ENCODE measurements at places on chromosomes 3 and 15.

DNA sequence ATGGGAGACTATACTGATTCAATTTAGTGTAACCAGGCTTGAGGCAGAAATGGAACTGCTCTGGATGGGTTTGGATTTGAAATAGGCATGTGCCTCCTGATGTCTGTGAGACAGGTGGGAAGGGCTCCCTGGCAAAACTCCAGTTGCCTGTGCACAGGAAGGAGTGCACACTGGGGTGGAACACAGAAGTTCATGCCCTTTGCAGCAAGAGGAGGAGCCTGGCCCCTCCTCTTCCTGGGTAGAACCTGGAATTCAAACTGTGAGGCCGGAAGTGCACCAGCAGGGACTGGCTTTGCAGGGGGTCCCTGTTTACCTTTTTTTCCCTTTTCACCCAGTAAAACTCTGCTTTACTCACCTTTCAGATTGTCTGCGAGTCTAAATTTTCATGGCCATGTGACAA is 99.9 kb downstream of the GMPS start:
- DNase-seq, result no peak

DNA sequence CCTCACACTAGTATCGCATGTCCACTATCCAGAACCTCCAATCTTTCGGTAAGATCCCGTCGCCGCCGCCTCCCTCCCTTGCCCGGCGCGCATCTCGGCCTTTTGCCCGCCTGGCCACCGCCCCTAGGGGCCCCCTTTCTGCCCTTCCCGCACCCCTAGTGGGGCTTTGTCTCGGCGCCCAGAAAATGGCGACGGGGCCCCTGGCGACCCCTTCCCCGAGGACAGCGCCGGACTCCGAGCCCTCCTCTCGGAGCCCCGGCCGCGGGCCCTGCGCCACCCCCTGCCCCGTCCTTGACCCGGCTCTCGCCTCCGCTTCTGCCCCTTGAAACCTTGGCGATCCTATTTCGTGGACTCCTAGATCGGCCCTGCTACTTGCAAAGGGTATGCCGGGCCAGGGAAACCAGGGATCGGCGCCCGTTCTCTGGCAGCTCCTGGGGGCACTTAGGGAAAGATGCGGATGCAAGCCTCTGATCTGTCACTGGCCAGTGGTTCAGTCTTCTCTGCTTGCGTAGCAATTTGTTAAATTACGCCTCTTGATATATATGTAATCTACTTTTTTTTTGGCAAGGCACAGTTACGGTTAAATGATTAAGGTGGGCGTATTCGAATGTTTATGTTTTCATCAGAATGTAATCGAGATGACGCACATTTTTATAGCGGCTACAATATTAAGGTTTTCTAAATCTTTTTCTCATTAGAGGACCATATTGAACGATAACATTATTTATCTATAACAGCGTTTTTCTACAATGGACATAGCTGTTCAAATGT is 603 bp downstream of the EIF1B start:
- DNase-seq, result peak; percentile 53

DNA sequence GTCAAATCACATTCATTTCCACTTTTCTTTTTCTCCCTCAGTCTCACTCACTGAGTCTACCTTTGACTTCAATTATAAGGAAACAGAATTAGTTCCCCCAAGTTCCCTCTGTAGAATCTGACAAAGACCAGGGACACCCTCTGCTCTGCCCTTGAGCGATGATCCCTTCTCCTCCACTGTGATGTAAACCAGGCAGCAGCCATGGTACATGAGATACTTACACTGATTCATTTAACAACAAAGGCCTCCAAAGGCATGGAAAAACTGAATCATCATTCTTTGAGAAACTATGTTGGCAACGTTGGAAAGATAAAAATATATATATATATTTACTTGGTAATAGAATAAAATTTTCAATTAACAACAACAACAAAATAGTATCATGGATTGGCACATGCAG is 84.1 kb downstream of the P3H2 start:
- DNase-seq, result no peak

DNA sequence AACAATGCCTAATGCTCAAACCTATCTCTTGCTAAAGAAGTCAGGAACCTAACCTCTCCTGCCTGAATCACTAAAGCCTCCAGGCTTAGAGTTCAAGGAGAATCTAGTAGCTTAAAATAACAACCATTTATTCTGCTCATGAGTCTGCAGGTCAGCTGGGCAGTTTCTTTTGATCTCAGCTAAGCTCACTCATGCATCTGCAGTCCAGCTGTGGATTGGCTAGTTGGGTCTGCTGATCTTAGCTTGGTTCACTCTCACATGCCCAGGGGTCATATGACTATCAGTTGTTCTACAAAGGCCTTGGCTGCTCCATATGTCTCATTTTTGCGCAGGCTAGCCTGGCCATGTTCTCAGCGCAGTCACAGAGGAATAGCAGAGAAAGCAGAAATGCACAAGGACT is 109.2 kb upstream of the STT3B start:
- peak; percentile 16 for DNase-seq

DNA sequence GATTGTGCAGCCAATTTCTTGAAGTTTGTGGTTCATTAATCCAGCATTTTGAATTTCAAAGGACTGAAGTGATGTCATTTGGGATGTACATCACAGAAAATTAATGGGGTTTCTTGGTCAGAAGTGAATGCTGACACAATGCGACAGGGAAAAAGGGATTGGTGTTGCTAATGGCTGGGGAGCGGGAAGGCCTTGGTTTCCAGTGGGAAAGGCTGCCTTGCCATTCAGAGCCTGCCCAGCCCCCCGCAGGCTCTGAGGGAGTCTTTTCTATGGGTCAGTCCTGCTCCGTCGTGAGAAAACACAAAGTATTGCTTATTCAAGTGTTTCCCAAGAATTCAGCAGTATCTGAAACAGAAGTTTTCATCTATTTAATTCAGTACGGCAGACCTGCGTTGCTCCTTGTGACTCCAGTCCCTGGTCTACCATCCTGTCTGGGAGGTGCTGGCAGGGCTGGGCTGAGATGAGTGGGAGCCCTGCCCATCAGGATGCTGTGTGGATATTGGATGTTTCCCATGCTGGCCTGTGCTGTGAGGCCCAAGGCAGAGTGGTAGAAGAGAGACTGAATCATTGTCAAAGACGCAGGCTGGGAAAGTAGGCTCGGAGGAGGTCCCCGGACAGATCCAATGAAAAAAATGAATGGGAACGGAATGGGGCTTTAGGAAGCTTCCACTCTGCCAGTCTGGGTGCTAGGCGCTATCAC is 111.2 kb upstream of the KLHL25 start:
- no peak for DNase-seq

- DNase-seq, result peak; percentile 43
Measured at GRCh38 chr15:81275711-81276392, 48.1 kb downstream of the STARD5 start.
